Stimulated activated CD4-positive, alpha-beta T cell treated with anti-CD3 and anti-CD28 coated beads, Interleukin-4, amount 100 ng/mL, for 1 hour (primary cell): ENCODE measurements at places on chromosomes 5 and 9.

DNA sequence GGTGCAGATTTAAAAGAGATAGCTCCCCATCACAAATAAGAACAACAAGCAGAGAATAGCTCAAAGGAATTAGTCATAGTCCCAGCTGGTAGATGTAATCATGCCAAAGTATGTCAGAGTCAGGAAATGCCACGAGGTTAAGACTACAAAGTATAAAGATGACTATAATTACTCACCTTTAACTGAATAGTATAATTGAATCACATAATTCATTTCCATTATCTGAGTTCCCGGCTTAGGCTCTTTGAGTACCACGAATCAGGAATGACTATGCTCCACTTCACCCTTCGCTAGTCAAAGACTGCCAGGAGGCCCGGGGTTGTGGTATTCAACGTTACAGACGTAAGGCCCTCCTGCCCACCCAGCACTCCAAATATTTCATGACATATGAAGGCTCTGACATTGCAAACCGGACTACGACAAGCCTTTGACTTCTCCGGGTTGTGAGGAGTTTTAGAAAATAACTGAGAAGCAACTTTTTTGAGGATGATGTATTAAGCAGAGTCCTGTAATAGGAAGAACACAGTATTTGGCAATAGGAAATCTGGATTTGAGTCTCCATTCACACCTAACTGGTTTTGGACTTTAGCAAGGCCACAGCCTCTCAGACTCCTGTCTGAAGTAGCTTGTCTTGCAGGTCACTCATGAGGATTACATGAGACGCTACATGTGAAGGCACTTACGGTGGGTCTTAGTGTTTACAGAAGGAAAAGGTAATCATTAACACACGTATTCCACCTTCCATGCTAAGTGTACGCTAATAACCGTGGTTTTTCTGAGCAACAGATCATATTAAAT, 64.6 kb downstream of the ENC1 start:
- DNase-seq: peak; percentile 7

GRCh38 chr9:89524963-89525362, 27.1 kb upstream of the SEMA4D start:
- DNase-seq: no peak

DNA sequence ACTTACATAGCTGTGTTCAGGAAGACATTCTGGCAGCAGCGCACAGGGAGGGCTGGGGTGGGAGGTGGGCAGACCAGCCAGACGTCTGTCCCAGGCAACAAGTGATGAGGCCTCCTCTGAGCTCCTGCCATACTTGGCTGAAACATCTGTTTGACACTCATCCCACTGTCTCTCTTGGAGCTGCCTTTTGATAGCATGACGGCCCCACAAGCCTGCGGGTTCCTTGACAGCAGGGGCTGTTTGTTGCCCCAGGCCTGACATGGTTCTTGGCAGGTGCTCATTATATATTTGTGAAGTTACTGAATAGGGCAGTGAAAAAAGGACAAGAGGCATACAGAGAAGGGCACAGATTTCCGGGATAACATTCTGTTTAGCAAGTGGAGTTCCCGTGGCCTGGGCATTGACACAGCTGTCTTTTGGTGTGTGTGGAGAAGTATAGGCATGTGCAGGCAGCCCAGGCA, 22.2 kb upstream of the B4GALT1 start:
- no peak for DNase-seq

DNA sequence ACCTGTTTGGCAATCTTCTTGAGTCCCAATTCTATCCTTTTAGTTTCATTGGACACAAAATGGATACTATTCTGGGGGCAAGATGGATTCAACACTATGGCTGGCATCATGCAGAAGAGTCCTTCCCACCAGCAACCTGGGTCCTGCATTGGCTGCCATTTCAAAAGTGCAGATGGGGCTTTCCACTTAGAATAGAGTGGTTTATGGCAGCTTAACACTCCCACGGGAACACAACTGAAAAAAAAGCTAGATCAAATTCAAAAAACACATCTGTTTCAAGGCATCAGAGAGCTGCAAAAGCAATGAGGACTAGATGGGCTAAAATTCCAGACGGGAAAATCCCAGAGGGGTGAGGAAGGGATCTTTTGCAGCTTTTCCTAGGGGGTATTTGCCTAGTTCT, 11.2 kb upstream of the HMHB1 start:
- DNase-seq: no peak

GRCh38 chr9:114395334-114395617, 7.5 kb upstream of the AKNA start:
- no peak for DNase-seq

GRCh38 chr9:79104951-79105350, 466.8 kb upstream of the TLE4 start:
- DNase-seq: no peak

GRCh38 chr9:10721301-10721700, 108.5 kb upstream of the PTPRD start:
- no peak for DNase-seq

GRCh38 chr5:88882276-88883038, 527 bp downstream of the MEF2C start:
- DNase-seq: no peak

GRCh38 chr5:173311818-173312585, 16.2 kb downstream of the STC2 start:
- DNase-seq: no peak

- DNase-seq: no peak
Observed at GRCh38 chr9:128190516-128191405, 611 bp downstream of the CIZ1 start.

- DNase-seq: no peak
Observed at GRCh38 chr9:132840980-132841379, 37.1 kb downstream of the AK8 start.

- DNase-seq: no peak
Observed at GRCh38 chr5:175321927-175322532, 122.0 kb downstream of the DRD1 start.

- DNase-seq: no peak
Observed at GRCh38 chr5:551406-551805, 27.2 kb upstream of the SLC9A3 start.

DNA sequence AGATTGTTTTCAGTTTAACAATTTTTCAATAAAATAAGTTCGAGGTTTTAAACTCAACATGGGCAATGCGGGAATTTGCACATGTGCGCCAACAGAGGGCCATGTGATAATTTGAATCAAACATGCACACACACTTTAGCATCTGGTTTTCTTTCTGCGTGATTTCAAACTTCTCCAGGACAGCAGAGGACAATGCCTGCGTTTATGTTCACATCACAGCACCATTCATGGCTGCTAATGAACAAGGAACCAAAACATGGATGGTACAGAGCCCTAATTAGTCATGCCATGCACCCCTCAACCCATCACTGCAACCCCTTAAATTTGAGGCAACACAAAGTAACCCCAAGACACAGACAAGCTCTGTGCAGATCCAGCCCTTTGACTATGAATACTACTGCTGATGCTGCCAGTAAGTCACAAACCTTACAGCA, 2.8 kb downstream of the SHC3 start:
- DNase-seq: no peak

DNA sequence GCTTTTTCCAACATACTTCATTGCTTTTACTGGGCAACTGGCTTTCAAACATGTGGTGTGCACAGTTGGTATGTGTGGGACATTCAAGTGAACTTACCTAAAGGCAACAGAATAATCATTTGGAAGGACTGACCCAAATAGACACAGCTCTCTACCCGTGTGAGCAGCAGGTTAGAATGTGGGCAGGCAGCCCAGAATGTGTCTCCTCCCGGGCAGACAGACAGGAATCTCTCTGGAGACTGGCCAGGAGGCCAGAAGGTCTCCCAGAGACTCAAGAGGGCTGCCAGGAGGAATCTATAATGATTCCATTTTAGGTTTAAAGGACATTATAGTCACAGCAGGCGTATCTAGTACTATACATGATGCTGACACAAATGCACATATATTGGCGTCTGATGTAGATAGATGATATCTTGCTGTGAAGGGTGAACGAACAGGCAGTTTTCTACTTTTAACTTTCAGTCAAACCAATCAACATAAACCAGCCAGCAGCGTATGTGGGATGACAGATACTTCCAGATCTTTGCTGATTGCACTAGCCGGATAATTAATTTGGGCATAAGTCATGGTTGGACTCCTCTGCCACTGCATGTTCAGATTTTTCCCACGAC, 297.4 kb upstream of the ZNF608 start:
- DNase-seq: no peak

- no peak for DNase-seq
Observed at GRCh38 chr9:136820971-136821825, 13.4 kb downstream of the RABL6 start.

DNA sequence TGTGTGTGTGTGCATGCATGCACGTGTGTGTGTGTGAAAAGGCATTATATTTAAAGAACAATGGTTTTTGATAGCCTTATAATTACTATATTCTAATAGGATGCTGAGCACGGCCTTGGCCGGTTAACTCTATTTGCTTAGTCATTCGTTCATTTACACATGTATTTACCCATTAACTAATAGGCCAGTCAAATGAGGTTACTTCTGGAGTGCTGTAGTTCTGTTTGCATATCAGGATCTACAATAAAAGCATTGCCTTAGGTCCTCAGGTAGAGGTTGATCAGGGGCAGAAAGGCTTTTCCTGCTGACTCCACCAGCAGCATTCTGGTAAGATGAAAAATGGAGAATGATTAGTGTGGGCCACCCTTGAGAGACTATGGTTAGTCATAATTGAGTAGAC, 219.0 kb downstream of the COMMD10 start:
- DNase-seq: no peak

DNA sequence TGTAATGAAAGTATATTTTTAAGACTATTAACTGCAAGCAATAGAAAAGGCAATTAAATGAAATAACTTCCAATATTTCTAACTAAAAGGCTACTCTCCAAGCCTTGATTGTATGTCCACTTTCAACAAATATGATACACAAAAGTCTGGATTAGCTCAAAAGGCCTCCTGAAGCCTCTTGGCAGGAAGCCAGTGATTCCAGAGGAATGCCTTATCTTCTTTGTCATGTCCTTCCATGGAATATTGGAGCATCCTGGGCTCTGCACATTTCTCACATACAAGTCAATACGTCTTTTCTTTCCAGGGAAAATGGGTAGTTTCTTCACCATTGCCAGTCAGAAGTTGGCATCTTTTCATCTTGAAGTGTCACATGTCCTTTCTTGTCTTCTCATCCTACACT, 357.8 kb downstream of the KDM4C start:
- DNase-seq: no peak

GRCh38 chr9:72615931-72616330, 94.5 kb downstream of the TMC1 start:
- no peak for DNase-seq

DNA sequence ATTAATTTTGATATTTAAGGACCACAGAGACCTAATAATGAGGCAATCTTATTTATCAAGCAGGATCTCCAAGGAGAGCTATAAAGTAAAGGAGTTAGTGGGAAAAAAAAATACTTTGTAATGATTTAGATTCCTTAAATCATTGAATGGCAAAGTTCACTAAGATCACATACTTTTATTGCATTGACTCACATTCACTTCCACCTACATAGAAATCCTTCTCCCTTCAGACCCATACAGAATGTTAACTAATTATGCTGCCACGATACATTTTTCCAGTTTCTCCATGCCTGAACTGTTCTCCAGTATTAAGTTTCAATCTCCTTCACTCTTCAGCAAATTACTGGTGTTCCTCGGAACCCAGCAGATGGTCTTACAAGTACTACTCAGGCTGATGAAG, 388.7 kb downstream of the EFNA5 start:
- DNase-seq: no peak

DNA sequence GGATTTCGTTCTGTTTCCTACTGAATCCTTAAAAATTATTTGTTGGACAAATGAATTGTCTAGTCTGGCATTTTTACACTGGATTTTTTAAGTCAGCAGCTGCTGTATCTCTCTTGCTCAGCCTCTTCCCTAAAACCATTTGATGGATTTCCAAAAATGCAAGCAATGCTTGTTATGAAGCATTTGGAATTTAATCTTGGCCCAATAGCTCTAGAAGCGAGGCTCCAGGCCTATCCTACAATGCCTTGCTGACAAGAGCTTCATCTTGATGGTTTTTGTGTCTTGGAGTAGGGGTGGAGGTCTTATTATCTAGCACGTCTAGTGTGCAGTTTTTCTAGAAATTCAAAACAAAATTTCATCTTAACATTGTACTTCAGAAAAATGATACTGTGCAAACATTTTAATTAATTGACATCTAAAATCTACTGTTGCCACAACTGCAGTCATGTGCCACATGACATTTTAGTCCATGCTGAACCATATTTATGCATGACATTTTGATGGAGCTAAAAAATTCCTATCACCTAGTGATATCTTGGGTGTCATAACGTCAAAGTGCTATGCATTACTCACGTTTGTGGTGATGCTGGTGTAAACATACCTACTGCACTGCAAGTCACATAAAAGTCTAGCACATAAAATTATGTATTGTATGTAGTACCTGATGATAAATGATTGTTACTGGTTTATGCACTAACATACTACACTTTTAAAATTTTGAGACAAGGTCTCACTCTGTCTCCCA, 5.9 kb upstream of the RAD23B start:
- DNase-seq: no peak

- no peak for DNase-seq
Observed at GRCh38 chr9:76818271-76818670, 54.0 kb downstream of the PCA3 start.

DNA sequence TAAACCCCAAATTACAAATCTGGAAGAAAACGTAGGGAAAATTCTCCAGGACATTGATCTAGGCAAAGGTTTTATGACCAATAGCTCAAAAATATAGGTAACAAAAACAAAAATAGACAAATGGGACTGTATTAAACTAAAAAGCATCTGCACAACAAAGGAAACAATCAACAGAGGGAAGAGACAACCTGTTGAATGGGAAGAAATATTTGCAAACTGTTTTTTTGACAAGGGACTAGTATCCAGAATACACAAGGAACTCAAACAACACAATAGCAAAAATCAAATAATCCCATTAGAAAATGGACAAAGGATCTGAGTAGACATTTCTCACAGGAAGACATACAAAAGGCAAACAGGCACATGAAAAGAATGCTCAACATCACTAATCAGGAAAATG, 386.3 kb downstream of the ENC1 start:
- DNase-seq: no peak

DNA sequence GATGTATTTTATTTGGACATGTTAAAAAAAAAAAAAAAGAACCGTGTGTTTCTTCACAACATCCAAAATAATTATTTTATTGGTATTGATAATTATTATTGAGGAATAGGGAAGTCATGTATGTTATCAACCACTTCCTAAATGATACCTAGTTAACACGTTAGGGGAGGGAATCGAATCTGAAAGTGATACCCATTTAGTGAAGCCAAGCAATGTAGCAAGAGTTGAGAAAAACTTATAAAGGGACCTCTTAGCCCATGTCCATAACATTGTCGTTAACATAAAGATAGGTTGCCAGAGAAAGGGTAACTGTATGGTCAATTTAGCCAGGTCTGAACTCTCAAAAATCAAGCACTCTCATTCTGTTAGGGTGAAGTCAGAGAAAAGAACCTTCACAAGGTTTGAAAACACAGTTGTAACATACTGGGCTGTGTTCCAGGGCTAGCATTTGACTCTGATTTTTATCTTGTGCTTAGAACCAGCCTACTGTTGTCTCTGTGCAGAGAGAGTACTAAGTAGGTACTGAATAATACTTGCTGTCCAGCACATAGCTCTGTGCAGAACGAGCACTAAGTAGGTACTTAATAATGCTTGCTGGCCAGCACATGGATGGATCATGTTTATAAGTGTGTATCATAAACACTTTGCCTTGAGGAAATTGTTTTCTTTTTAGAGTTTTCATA, 60.4 kb downstream of the GHR start:
- DNase-seq: no peak
